ENCODE measurements at places on chromosomes 13 and 19.
A peak's percentile ranks its signal among the peaks of the same experiment; 100 is the strongest.

DNA sequence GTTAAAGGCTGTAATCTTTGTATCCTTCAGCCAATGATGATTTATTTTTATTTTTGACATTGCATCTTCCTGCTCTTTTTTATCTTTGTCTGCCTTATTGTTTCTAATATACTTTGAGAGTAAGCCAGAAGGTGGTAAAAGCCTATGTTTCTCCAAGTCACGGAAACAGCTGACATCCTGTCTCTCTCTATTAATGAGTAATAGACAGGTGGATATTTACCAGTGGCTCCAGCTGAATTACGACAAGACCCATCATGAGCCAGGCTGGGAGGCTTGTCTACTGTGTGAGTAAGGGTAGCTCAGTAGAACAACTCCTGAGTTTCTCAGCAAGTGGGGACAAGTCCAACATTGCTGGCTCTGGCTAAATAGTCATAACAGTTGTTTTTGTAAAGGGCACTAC lies 166.6 kb downstream of the NDFIP2 start:
- no peak for DNase-seq

GRCh38 chr13:60583911-60584753 lies 187.1 kb downstream of the TDRD3 start:
- DNase-seq: peak; percentile 0

DNA sequence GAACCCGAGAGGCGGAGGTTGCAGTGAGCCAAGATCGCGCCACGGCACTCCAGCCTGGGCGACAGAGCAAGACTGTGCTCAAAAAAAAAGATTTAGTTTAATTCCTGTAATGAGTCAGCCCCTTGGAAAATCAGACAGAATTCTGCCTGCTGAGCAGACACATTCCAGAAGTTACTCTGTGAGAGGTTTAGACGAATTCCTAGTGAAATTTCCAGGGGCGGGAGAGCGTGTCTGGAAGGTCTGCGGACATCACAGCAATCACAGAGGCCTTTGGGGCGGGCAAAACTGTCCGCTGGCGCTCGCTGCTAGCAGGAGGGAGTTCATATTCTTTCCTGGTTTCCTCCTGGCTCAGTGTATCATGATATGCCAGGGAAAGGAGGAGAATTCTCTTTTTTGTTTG lies 17.5 kb downstream of the MISP start:
- DNase-seq: no peak

DNA sequence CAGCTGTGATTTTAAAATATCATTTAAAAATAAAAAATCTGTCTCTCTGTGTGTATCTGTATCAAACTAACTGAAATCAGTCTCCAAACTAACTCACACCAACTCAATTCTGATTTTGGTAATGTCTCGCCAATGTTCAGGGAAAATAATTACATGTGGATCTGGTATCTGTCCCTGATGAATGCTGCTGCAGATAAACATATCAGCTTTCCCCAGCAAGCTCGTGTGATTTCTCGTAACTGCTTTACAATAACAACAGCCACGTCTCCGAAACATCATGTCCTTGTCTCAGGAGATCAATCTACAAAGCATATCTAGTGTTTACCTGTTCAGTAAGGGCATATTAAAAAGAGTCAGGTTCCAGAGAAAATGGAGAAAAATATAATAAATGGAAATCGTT lies 129.0 kb downstream of the IRS2 start:
- no peak for DNase-seq

DNA sequence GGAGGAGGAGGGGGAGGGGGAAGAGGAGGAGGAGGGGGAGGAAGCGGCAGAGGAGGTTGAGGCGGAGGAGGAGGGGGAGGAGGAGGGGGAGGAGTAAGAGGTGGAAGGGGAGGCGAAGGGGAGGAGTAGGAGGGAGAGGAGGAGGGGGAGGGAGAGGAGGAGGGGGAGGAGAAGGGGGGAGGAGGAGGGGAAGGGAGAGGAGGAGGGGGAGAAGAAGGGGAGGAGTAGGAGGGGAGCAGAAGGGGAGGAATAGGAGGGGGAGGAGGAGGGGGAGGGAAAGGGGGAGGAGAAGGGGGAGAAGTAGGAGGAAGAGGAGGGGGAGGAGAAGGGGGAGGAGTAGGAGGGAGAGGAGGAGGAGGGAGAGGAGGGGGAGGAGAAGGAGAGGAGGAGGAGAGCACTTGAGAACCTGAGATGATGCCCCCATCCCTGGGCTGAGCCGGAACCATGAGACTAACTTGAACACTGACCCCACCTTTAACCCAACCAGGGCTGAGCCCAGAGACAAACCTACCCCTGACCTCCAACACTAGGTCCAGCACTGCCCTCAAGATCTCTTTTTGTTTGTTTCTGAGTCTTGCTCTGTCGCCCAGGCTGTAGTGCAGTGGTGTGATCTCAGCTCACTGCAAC lies 12.6 kb downstream of the ABCA7 start:
- no peak for DNase-seq

- DNase-seq: peak; percentile 45
These were observed 76.6 kb upstream of the SPATA13 start for GRCh38 chr13:24083722-24084421.

DNA sequence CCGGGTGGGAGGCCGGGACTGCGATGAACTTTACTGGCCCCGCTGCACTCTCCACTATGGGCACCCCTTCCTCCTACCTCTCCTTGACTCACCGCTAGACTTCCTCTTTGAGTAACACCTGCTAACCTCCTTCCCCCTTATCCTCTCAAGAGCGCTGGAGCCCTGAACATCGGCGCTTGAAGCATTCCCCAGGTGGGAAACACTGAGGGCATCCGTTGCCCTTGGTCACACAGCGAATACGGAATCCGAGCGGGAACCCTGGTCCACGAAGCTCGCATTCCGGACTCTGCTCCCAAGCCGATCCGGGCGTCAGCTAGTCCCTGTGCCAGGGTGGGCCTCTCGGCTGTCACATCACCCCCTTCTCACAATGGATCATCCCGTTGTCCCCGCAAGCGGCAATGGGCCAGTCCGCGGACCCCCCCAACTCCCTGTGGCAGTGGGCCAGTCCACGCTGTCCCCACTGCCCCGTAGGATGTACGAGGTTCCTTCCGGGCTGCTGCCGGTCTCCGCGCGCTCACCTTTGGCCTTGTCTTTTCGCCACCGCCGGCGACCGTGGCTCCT lies 4.2 kb downstream of the LIPE start:
- no peak for DNase-seq

DNA sequence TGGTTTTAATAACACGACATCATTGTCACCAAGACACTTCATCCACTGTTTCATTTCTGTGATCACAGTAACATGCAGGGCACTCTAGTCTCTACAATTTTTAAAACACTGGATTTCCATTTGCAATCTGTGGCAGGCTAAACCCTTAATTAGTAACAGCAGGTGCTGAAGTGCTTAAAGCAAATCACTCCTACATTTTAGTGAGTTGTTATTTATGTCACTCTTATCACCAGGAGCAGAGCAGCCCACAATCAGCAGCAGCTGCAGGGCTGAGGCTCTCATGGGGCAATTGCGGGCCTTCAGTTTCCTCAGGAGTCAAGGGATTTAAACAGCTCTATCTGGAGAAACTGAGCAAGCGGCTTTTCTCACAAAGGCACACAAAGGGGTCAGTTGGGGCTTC lies 1.6 kb downstream of the SOHLH2 start:
- DNase-seq: no peak

DNA sequence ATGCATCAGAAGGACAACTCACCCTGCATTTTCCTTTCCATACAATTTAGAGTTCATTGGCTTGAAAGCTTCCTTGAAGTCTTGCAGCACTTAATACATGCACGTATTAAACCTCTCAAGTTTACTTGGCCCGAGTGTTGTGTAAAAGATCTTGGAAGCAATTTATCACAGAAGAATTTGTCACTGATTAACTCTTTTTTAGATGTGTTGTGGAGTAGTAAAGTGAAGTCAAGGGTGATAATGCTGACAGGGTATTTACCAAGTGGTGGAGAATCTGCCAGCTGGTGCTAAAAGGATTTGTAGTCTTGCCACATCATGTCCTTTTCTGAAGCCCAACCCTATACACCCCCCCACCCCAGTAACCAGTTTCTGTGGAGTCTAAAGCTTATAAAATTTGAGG lies 421.0 kb upstream of the MIR17HG start:
- DNase-seq: no peak

GRCh38 chr13:109821103-109821502 lies 34.7 kb upstream of the IRS2 start:
- DNase-seq: no peak

DNA sequence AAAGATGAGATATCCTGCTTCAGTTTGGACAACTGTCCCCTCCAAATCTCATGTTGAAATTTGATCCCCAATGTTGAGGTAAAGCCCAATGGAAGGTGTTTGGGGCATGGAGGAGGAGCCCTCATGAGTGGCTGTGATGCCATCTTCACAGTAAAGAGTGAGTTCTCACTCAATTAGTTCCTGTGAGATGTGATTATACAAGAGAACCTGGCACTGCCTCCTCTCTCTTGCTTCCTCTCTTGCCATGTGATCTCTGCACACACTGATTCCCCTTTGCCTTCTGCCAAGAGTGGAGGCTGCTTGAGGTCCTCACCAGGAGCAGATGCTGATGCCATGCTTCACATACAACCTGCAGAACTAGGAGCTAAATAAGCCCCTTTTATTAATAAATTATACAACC lies 86.9 kb downstream of the HSPH1 start:
- no peak for DNase-seq

GRCh38 chr19:35478794-35479677 lies 11.2 kb downstream of the KRTDAP start:
- no peak for DNase-seq

GRCh38 chr13:100075700-100076587 lies 12.9 kb upstream of the PCCA start:
- DNase-seq: no peak

DNA sequence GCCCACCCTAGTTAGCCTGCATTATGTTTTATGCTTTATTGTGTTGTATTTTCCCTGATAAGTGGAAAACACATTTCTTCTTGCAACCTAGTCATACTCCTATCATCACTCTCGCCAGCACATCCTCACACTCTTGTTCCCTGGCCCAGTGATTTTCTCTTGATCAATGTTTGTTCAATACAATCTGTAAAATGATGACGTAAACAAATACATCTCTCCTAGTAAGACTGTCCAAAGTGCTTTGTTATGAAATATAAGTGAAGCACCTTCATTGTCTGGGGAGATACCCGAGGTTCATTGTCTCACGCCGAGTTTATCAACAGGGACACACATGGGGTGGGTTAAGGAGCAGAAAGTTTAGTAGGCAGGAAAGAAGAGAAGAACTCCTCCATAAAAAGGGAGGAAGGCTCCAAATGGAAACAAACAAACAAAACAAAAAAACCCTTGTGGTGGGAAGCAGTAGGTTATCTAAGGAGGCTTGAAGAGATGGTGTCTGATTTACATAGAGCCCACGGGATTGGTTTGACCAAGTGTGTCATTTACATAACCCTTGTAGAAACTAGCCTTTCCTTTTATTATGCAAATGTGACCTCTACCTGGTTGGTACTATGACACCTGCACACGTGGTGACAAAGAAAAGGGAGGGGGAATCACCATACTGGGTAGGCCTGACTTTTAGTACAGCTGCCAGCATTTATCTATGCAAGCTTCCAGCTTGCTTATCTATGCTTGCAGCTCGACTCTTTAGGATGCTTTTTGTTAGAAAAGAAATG lies 1317.9 kb upstream of the SPRY2 start:
- no peak for DNase-seq

DNA sequence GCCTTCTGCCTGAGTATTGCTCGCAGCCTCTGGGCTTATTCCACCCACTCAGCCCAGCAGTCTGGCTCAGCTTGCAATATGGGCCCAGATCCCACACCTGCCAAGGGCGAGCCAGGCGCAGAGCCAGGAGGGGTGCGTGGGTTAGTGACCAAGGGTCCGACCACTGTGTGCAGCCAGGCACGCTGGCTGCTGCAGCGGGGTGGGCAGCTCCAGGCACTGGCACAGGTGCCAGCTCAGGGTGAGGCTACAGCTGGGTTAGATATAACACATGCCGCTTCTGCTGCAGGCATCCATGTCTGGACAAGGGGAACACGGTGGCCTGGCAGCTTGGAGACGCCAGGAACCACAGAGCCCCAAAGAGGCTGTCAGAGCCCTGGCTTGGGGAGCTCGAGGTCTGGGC lies 12.6 kb upstream of the URAD start:
- DNase-seq: no peak

DNA sequence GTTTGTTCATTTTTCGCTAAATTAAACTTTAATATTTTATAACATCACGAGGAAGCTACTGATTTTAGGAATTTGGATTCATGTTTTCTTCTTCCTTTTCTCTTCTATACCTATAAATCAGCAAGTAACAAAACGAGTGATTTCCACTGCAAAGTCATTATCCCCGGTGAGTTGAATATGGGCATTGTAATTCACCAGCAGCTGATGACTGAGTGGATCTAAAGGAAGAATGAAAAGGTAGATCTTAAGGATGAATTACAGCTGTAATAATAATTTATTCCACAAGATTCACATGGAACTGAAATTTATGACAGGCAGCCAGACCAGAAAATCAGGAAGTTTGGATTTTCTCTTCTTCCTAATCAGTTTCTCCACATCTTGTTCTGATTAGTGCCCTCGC lies 111.4 kb downstream of the GPC6 start:
- DNase-seq: no peak

DNA sequence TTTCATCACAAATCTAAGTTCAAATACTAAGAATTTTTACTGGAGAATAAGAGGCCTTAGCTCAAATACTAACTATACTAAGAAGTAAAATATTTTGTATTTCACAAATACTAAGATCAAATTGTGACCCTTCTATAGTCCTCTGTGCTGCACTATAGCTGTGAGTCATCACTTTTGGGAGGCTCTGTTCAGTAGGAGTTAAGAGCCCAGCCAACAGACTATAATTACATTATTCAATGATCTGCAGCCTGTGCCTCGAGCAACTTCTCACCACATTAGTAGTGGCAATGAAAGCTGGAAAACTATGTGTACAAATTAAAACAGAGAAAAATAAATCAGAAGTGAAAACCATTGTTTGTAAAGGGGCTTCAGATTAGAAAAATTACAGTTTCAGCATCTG lies 147.3 kb upstream of the GPC6 start:
- no peak for DNase-seq

- no peak for DNase-seq
These were observed 26.6 kb upstream of the CALM3 start for GRCh38 chr19:46574533-46574932.

- DNase-seq: peak; percentile 11
These were observed 24.2 kb upstream of the RFC3 start for GRCh38 chr13:33793726-33794125.

DNA sequence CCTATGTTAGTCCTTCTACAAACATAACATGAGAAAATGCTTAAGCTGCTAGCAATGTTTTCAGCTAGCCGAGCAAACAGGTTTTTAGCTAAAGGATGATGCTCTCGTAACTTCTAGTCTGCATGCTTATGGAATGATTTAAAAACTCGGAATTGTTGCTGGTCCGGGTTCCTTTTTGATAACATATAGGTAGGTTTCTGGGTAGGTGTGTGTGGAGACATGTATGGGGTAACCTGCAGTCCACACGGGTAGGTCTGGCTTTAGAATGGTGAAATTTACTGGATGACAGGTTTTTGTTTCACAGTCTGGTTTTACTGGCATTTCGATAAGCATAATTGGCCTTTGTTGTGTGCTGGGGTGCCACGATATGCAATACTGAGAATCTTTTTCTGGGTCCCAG lies 4.4 kb downstream of the ZNF813 start:
- no peak for DNase-seq

GRCh38 chr19:49135686-49136085 lies 16.3 kb downstream of the PPFIA3 start:
- no peak for DNase-seq
